Right atrium auricular region (tissue), 2 donors: ENCODE measurements at places on chromosomes 11 and 22. TPM values are rescaled to one million over a fixed set of nuclear protein-coding genes. Genes with fewer than 3 reads are reported as not detected.
A peak's percentile ranks its signal among the peaks of the same experiment; 100 is the strongest.

DNA sequence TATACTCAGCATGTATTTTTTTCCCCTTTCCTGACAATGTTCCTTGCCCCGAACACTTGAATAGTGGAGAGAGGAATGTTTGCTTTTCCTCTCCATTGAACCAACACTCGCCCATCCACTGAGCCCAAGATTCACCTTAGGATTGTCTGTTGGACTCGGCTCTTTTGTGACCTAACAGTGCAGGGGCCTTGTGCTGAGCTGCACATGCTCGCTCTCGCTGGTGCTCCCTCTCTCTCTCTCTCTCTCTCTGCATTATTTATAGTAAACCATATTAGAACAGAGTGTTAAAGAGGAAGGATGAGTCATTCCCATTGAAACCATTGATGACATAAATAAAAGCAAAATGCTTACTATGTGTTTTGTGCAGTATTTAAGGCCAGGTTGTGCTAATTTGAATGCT lies 20.7 kb downstream of the ZBTB16 start:
- DNase-seq, result no peak

DNA sequence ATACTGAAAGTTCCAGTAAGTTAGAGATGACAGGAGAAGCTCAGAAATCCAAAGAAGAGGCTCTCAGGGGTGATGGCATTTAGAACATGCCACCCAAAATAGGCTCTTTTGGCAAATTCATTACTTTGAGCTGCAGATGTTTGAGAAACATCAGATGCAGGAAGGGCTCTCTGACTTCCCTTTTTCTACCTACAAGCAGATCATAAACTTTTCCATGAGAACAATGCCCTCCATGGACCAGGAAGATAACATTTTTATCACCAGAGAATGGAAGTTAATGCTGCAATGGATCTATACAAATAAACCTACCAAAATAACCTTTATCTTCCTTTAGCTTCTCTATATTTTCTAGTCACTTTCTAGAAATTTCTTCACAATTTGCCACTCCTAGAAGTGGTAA lies 32.7 kb upstream of the FAR1 start:
- DNase-seq, result no peak

- no peak for DNase-seq
These were observed 38.3 kb downstream of the PTPRJ start for GRCh38 chr11:48018528-48019216.

- DNase-seq, result no peak
These were observed 58.5 kb downstream of the TNRC6B start for GRCh38 chr22:40236131-40236665.

DNA sequence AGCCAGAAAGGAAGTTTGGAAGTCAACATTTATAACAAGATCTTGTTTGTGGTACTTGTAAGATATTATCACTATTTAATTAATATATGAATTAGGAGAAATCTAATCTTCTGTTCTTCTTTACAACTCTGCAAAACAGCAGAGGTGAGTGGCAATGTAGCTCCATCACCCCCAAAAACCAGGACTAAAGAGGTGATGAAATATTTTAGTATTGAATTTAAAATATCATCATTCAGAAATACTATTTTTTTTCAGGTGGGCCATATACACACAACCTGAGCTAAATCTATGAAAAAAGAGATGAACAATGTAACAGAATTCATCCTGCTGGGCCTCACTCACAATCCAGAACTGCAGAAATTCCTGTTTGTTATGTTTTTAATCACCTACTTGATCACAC lies at the start of gene OR4C45:
Gene OR4C45 (plus strand): TSS at position 301 of the 400 bp plus-strand sequence.
- no peak for DNase-seq

DNA sequence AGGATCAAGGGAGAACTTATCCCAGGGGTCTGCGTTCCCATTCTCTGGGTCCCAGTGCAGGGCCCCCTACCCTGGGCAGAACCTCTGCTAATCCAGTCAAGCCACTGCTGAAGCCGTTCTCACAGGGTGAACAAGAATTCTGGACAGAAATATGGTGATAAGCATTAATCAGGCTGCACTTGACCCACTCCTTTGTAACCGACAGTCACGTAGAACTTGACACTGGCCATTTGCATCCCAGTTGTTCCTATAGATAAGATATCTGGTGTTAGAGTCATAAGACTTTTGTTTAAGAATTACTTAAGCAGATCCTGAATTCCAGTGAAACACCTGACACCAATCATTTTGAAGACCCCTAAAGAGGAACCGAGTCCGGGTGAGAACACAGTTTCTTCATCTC lies 107.5 kb upstream of the THY1 start:
- no peak for DNase-seq

DNA sequence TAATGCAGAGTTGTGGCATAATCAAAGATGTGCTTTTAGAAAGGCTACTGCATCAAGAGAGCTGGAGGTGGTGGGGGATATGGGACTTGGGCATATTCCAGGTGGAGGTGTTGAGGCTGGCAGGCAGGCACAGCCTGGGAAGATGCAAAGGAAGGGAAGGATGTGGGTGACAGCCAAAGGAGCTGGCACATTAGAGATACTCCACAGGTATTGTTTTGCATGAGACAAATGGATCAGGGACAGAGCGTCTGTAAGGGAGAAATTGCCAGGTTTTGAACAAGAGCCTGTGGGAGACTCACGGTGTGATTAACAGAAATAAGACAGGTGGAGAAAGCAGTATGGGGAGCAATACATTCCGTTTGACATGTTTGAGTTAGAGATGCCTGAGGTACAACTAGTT lies 263.7 kb downstream of the NELL1 start:
- DNase-seq, result no peak

DNA sequence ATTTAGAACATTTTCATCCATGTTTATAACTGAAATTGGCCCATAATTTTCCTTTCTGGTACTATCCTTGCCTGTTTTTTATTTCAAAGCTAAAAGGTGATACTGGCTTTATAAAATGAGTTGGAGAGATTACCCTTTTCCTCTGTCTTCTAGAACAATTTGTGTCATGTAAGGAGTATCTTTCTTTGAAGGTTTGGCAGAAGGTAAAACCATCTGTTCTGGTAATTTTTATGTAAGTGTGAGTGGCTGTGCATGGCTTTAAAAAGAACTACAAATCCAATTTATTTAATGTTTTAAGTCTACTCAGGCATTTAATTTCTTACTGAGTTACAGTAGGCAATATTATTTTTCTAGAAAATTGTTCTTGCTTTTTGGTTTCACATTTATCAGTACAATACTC lies 7.7 kb upstream of the MRGPRD start:
- no peak for DNase-seq

DNA sequence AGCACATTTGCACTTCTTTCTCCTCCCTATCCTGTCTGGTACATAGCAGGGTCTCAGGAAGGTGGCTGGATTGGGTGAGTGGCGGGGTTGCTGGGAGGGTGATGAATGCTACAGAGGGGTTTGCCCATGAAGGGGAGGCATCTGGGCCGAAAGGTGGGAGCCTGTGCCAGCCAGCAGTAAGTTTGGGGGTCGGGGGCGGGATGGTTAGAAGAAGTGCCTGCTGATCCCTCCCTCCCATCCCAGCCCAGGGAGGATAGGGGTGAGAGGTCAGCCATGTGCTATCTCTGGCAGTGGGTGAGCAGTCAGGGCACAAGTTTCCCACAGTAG lies 2.8 kb downstream of the CD82 start:
- no peak for DNase-seq

- peak; percentile 46 for DNase-seq
These were observed 6.8 kb downstream of the APOL3 start for GRCh38 chr22:36153501-36154422.

GRCh38 chr11:127058524-127058923 lies 58.0 kb upstream of the KIRREL3 start:
- DNase-seq, result no peak

- peak; percentile 44 for DNase-seq
These were observed 20.4 kb downstream of the FXYD6 start for GRCh38 chr11:117855912-117856651.

DNA sequence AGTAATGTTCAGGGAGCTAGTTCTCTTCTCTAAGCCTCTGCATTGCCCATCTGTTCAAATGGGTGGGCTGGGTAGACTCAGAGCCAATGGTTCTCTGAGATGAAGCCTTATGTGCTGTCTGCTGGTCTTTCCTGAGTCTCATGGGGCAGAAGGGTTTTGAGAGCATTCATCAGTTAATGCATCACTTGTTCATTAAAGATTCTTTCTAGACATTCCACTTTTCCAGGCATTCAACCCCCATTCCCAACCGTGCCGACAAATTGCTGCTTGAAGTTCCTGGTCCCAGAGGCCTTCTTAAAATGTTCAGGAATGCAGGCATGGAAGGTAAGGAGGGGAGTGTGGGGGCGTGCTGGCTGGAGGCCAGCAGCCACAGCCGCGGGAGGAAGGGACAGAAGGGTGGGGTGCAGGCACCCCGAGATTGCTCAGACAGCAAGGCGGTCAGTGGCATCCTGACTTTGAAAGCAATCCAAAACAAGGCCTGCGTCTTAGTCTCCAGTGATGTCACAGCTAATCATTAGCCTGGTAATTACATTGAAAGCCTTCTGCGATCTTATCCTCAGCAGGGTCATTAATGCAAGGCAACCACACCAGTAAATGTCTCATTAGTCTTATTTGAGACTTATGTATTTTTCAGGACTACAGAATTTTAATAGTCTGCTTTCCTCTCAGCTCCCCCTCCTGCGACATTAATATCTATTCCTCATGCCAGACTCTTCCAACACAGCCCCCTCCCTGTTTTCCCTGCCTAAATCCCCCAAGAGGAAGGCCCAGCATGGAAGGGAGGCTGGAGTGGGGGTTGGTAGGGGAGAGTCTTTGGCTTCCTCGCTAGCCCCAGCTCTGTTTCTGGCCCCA lies 328.8 kb downstream of the MIAT start:
- no peak for DNase-seq

DNA sequence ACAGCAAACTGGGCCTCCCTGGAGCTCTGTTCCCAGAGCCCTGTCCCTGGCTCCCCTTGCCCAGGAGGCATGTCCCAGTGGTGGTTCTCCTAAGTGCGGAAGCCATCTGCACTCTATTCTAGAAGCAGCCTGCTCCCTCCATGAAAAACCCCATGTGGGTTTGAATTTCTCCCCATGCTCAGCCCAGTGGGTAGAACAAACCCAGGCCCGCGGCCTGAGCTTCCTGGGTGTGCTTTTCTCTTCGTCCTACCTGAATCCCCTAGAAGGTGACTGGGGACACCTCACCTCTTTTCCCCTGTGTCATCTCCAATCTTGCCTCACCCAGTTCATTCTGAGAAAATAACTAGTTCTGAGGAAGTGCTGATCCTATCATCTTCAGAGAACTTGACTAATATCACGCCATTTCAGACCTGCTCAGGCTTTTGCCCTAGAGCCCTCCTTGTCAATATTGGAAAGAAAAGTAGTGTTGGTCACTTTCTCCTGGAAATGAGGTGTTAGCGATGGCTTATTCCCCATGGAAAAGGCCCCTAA lies 15.9 kb downstream of the IL10RA start:
- peak; percentile 55 for DNase-seq

- DNase-seq, result no peak
These were observed 319.2 kb upstream of the CNTN5 start for GRCh38 chr11:98701541-98701940.

DNA sequence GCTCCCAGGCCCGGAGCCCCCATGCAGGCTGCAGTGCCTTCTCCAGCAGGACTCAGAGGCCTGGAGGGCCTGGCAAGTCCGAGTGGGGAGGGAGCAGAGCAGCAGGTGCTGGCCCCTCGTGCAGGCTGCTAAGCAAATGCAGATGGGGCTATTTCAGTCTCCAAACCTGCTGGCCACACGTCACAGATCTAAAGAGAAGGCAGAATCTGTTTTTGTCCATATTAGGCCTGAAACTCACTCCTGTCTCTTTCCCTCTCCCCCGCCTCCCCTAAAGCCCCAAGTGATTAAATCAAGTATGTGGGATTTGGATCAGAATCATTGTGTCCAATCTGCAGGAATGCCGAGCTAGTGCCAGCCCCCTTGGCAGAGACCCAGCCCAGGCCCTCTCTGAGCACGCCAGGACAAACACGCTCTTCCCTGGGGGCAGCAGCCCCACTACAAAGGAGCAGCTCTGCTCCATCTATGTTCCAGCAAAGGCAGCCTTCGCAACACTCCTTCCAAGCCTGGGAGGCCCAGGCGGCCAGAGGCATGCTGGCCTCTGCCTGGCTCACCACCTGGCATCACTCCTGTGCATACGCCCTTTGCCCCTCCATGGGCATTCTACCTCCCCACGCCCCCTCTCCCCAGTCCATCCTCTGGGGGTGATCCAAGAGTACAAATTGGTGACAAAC lies 26.5 kb downstream of the RPL27A start:
- peak; percentile 90 for DNase-seq

DNA sequence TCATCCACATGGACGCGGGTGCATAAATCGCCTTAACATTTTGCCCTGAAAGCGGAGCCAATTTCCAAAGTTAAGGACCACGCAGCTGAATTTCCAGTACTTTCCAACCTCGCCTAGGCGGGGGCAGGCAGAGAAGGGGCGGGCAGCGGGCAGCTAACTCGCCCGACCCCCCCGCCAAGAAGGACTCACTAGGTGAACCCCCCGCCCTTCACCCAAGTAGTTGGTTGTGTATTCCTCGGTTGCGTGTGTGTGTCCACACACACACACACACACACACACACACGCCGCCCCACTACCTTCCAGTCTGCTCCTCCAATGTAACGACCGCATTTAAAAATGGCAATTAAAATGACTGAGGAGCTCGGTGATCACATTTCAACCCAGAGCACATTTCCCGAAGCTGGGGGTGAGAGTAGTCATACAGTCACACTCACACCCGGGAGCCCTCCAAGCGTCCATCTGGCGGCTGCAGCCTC lies 1.4 kb downstream of the TENM4 start:
- no peak for DNase-seq

DNA sequence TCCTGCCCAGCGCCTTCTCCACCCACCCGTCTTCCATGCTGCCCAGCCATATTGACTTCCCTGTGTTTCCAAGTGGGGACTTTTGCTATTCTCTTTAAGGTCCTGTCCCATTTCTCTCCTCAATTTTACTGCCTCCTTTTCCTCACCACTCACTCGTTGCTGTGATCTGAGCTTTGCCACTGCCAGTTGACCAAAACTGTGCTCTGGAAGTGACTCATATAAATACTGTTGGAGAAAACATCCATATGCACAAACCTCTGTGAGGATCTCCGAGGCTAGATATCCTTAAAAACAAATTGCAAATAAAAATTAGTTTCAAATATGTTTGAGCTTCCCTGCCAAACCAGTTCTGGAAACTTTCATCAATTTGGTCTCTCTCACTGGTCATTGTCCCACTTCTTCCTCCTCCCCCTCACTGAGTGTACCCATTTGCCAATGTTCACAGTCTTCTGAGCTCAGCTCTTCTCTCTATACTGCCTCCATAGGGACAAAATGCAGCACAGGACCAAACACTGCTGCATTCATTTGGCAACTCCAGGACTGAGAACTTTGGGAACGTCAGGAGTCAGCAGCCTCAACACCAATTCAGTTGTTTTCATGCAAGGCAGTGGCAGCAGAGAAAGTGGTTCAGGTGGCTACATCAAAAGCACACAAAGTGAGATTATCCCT lies 34.0 kb upstream of the MMP13 start:
- DNase-seq, result no peak

The INS gene
- not detected for total RNA-seq

The MPPED1 gene
- total RNA-seq, result not detected

The OR51B5 gene
- total RNA-seq, result not detected

The PHOX2A gene
- not detected for total RNA-seq

The SERPIND1 gene
- 1.5 TPM for total RNA-seq

The ARHGAP32 gene
- 5.2 TPM for total RNA-seq

The MIOX gene
- total RNA-seq, result not detected

The ROM1 gene
- 5.3 TPM for total RNA-seq

The SCT gene
- not detected for total RNA-seq

The GAL3ST1 gene
- total RNA-seq, result 1.7 TPM

The OR8H2 gene
- total RNA-seq, result not detected

The UBQLNL gene
- total RNA-seq, result 0.30 TPM

The OR5B3 gene
- total RNA-seq, result not detected
